ENCODE measurements at places on chromosomes 11 and 22.

- DNase-seq = no peak
Observed at GRCh38 chr22:40385036-40385782, 14.8 kb downstream of the SGSM3 start.

DNA sequence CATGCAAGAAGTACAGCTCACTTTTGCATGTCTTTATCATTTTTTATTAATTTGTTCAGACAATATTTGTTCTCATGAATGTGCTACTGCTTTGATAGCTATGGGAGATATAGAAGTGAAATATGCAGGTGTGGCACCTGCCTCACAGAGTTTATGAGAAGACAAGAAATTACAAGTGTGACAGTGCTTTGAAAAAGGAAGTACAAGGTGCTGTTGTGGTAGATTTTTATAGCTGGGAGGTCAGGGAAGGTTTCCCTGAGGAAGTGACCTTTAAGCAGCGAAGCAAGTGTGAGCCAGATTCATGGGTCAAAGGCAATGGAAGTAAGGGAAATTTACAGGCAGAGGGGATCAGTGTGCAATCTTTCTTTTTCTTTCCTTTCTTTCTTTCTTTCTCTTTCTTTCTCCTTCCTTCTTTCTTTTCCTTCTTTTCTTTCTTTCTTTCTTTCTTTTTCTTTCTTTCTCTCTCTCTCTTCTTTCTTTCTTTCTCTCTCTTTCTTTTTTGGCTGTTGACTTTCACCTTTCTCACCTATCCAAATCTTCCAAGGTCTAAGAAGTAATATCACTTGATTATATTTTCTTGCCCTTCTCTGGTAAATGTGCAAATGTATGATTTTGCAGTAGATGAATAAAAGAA lies 6.4 kb upstream of the BMAL1 start:
- DNase-seq = no peak

GRCh38 chr11:1421291-1421690 lies 31.6 kb downstream of the BRSK2 start:
- DNase-seq = no peak

- DNase-seq = no peak
Observed at GRCh38 chr22:37336579-37336978, 54.3 kb downstream of the CYTH4 start.

DNA sequence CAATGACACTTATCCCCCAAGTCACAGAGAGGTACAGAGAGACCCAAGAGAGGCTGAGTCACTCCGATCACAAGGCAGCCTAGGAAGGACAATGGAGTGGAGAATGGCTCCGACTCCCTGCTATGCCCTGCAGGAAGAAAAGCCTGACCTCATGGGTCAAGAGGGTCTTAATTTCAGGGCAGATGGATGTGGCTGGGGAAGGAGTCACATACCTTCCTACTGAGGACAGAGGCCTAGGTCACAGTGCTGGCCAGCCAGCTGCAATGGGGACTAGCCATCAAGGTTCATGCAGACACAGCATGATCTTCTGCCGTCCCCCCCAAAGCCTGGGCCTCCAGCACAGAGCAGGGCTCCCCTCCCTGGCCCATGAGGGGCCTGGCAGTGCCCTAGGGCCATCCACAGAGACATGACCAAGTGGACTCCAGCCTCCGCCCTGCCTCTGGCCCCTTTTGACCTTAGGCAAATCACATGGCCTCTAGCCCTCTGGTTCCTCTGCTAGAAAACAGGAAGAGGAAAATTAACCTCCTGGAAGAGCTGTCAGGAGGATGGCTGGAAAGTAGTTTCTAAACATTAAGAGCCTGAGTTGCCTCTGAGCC lies 1.8 kb downstream of the ARRB1 start:
- no peak for DNase-seq

DNA sequence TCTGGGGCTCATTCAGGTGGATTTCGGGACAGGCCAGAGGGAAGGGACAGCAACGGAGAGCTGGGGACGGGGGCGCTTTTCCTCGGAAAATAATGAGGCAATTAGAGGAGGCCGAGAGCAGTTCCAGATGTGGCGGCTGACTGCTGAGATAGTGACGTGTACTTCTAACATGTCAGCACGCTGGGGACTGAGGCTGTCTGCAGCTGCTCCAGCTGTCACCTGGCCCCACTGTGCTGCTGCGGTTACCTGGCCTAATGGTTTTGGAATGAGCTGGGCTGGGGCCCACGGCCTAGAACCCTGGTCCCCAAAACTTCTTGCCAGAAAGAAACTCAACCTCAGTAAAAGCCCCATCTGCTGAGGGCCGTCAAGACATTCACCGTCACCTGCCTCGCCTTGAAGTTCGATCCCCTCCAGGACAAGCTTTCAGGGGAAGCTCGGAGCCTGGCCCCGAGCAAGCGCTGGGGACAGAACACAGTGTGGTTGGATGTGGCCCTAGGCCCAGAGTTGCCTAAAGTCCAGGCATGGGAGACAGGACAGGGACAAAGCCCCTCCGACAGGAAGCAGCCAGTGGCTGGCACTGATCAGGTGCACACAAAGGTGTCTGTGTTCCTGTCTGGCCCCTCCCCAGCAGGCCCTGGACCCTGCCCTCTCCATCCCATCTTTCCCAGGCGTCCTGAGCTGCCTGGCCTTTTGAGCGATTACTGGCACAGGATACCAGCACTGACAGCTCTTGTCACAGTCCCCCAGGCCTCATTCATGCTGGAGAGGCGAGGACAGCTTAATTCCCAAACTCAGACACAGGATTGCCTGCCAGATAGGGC lies 22.1 kb downstream of the RPUSD4 start:
- no peak for DNase-seq

DNA sequence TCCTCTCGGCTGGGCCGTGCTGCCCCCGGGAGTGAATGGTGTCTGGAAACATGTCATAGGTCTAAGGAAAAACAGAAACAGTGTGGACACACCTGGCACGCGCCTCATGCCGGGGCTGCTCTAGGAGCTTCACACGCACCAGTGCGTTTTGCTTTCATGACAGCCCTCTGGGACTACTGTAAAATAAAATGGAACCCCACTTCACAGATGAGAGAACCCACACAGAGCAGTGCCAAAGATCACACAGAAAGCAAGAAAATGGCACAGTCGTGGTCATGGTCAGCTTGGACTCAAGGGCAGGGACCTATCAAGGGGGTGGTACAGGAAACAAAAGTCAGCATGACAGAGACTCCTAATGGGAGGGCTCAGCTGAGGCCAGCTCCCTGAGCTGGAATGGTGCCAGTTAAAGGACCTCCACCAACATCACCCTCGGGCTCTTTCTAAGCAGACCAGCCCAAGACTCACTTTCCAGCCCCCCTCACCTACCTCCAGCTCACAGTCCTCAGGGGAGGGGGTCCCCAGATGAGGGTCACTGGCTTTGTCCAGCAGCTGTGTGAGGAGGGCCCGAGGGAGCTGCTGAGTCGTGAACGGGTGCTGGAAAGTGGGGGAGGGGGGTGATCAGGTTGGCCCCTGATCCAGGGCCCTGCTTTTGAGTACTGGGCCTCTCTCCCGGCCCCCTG lies 3.3 kb downstream of the MAP4K2 start:
- no peak for DNase-seq

- no peak for DNase-seq
Observed at GRCh38 chr11:111086058-111086457, 159.5 kb upstream of the POU2AF2 start.

GRCh38 chr22:43985532-43985931 lies 30.3 kb downstream of the SAMM50 start:
- no peak for DNase-seq

DNA sequence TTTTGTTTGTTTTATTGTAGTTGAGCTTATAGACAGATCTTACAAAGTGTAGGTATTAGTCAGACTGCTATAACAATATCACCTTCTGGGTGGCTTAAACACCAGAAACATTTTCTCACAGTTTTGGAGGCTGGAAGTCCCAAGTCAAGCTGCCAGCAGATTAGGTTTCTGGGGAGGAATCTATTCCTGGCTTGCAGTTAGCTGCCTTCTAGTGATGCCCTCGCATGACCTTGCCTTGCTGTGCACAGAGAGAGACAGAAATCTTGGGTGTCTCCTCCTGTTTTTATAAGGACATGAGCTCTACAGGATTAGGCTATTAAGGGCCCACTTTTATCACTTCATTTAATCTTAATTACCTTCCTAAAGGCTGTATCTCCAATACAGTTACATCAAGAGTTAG lies 1635.2 kb downstream of the FAM181B start:
- DNase-seq = no peak

GRCh38 chr11:103648054-103648453 lies 388.4 kb upstream of the DDI1 start:
- DNase-seq = no peak

DNA sequence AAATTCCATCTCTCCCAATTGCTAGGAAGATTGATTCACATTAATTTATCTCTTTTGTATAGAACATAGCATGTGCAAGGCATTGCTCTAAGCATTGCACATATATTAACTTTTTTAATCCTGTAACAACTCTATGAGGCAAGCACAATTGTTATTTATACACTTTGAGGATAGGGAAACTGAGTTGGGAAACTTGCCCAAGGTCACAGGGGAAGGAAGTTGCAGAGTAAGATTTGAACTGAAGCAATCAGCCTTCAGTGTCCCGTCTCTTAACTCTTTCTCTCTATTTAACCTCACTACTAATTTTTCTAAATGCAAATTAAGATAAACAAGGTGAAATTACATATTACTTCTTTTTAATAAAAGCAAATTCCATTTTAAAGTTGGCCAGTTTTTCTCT lies 22.2 kb downstream of the OR56B4 start:
- DNase-seq = no peak

GRCh38 chr22:50064453-50064852 lies 6.4 kb upstream of the TTLL8 start:
- no peak for DNase-seq

- no peak for DNase-seq
Observed at GRCh38 chr11:9905960-9906791, 242.3 kb downstream of the SWAP70 start.

DNA sequence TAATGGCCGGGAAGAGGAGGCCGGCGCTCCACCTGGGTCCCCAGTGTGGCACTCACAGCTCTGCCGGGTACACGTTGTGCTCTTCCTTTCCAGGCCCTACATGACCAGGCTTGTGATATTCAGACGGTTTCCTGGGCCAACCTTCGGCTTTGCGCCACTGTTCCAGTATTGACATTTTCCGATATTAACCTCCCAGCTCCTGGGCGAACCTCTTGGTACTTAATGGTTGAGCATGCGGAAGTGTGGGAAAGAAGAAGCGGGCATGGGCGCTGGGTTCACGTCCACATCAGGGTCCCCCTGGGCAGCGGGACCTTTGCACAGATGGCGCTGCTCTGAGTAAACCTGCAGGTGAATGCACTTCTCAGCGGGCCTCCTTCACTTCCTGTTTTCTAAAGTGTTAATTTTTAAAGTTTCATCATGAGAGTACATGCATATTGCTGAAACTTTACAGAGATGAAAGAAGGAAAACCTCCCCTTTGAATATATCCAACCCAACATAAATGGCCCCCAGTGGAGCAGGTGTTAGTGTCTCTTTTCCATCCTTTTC lies 286.7 kb downstream of the TBC1D22A start:
- no peak for DNase-seq

- no peak for DNase-seq
Observed at GRCh38 chr11:33256813-33257159, 395 bp upstream of the HIPK3 start.

DNA sequence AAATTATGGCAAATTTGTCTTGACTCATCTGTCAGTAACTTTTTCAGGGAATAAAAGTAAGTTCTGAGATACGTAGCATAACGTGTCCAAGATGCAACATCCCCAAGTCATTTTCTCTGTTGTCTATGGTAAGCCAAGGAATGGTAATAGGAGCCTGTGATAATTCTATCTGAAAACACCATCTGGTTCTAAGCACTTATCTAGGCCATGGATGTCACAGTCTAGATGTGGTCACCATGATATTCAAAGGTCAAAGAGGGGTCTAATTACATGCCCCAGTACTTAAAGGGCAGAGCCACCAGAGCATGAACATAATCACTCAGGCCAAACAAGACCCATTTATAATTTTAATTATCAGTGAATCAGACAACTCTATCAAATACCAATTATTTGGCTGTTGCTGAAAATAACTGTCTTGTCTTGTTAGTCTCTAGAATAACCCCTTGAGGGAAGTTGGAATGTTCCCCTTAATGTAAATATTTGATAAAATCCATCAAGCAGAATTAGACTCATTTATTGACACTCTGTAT lies 225.1 kb upstream of the MPPED2 start:
- no peak for DNase-seq

GRCh38 chr22:24117942-24118341 lies 63.3 kb upstream of the SUSD2 start:
- DNase-seq = no peak

- DNase-seq = no peak
Observed at GRCh38 chr11:1219834-1220815, 2.7 kb upstream of the MUC5B start.

GRCh38 chr11:119103793-119104192 lies 2.1 kb upstream of the DPAGT1 start:
- DNase-seq = no peak

DNA sequence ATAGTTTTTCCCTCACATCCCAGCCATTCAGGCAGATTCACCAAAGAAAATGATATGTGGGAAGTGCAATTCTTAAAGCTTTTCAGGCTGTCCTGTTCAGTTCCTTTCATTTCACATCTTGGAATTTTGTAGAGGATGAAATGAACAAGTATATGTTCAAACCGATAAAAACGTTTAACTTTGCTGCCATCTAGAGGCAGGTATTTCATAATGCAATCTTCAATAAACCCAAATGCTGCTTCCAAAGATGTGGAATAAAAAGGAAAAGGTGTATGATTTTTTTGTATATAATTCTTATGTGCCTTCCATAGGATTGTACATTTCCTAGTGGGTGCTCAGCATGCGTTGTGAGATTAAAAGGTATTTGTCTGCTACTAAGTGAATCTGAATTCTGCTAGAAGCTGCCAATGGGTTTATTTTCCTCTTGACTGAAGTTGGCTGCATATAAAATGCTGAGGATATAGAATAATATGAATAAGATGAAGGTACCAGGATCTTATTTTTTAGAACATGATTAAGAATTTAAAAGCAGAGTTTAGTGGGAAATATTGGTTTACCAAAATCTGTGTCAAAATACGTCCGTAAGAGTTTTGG lies 199.3 kb downstream of the PGR start:
- no peak for DNase-seq

- DNase-seq = no peak
Observed at GRCh38 chr22:47000888-47001287, 238.4 kb downstream of the TBC1D22A start.

GRCh38 chr11:5547982-5548381 lies 358 bp downstream of the OR52H1 start:
- DNase-seq = no peak

DNA sequence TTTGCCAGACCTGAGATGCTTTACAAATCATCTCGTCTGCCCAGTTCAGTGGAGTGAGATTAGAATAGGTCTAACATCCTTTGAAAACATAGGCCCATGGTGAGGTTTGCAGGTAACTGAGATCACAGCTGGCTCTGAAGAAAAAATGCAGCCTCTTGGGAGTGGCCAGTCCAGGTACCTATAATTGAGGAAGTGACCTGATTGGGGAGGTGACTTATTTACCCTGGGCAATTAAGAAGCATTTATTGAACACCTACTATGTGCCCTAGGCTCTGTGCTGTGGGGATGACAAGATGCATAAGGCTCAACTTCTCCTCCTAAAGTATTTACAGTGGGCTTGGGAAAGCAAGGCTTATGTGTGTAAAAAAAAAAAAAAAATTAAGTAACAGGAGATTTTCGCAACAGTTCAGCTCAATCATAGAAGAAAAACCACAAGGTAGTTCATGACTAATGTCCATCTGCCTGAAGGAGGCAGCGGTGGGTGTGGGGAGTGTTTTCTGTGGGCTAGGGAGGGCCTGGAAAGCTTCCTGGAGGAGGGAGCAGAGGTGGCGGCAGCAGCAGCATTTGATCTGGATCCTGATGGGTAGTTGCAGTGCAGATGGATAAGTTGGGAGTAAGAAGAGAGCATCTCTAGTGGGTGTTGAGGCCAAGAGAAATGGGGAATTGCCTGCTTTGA lies 16.1 kb downstream of the MICAL2 start:
- DNase-seq = no peak

- DNase-seq = no peak
Observed at GRCh38 chr11:87423161-87423560, 385.4 kb downstream of the TMEM135 start.
